Foreskin keratinocyte (primary cell): ENCODE measurements at places on chromosomes 13 and 19. TPM values are rescaled to one million over a fixed set of nuclear protein-coding genes. Genes with fewer than 3 reads are reported as not detected.

Gene ZNF558
- total RNA-seq, result 10.8 and 11.5 TPM in 2 replicates

Gene ERICH4
- not detected in 2 replicates for total RNA-seq

Gene CDX2
- total RNA-seq, result not detected in 2 replicates

Gene ZNF776
- 7.0 and 8.5 TPM in 2 replicates for total RNA-seq

Gene ZFP28
- total RNA-seq, result 8.1 and 8.6 TPM in 2 replicates

Gene SIGLEC8
- not detected in 2 replicates for total RNA-seq

Gene LILRA2
- not detected in 2 replicates for total RNA-seq
